IPS DF 19.7 (cell line): ENCODE measurements at places on chromosomes 4 and X.

DNA sequence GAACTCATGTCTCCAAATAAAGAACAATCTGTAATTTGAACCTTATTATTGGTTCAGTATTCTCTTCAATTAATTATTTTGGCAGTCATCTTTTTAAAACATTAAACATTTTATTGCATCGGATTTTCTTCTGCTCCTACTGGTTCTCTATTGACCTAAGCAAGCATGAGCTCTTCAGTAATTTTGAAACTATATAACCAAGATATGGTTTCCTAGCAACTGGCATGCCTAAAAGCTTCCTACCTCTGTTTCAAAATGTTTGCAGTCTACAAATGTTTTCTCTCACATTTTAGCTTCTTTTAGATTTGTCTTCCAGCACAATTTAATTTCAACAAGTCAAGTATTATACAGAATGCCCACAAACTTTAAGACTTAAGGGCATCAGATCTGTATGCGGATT is 371.3 kb downstream of the GPM6A start:
- no peak for DNase-seq

DNA sequence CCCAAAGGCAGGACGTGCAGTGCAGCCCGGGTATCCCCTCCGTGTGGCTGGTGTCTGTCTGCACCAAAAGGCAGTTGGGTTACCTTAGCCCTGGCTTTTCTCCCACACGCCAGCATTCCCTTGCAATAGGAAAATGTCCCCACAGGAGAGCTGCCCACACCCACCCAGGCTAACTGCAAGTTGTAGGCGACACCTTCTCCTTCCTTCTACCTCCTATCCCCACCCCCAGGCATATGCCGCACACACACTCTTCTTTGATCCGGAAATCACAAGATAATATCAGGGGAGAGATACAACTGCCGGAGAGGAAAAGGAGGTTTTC is 444 bp upstream of the APBB2 start:
- no peak for DNase-seq

- DNase-seq = no peak
These were observed 40.5 kb downstream of the BBS12 start for GRCh38 chr4:122772986-122773385.

DNA sequence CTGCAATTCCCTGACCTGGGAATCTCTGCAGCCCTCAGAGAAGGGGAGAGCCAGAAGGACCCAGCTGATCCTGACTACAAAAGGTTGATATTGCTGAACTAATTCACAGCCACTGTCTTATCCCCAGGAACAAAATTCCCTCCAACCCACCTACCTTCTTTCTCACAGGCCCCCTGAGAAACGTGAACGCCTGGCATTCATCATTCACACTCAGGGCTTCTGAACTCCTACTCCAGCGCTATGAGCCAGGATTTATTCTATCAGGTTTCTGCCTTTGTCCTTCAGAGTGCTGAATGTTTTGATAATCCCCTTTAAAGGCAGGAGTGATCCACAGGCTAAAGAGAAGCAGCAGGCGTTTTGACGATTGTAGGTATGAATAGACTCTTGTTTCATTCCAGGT is 76.5 kb downstream of the KCNIP4 start:
- no peak for DNase-seq
